ENCODE measurements at places on chromosomes 11 and 22.

DNA sequence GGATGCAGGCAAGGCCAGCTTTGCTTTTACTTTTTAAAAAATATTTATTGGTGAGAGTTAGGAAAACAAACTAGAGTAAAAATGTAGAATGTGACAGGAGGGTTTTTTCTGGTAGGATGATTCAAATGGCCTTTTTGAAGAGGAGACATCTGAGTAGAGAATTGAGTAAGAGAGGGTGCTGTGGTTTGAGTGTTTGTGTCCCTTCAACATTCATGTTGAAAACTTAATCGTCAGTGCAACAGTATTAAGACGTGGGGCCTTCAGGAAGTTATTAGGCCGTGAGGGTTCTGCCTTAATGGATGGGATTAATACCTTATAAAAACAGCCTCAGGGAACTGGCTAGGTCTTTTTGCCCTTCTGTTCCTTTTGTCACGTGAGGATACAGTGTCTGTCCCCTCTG, 288.8 kb upstream of the C11orf87 start:
- no peak for DNase-seq

DNA sequence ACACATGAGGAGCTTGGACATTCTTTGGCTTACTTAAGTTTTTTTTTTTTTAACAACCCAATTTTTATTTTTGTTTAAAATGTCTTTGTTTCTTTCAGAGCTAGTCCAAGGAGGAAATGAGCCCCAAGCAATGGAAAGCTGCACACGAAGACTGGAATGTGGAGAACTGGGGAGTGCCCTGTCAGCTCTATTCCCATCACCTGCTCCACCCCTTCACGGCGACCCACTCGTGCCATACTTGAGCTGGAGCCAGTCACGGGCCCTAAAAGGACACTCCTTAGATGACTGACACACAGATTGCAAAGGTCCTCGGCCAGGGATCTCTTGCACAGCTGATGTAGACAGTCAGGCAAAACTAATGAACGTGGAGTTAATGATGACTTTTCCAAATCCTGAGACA, 10.6 kb upstream of the SLC25A18 start:
- DNase-seq, result no peak

GRCh38 chr11:108115500-108116140, 5.7 kb upstream of the ACAT1 start:
- peak; percentile 86 for DNase-seq

GRCh38 chr11:45107029-45107428, 39.4 kb upstream of the PRDM11 start:
- DNase-seq, result no peak

- DNase-seq, result no peak
These were observed 5.1 kb downstream of the MAPK8IP2 start for GRCh38 chr22:50605613-50606074.

GRCh38 chr11:88779577-88779976, 286.2 kb downstream of the GRM5 start:
- no peak for DNase-seq

- no peak for DNase-seq
These were observed 56.6 kb downstream of the NF2 start for GRCh38 chr22:29660021-29660420.

- no peak for DNase-seq
These were observed 909.7 kb upstream of the TENM4 start for GRCh38 chr11:80350541-80350940.

DNA sequence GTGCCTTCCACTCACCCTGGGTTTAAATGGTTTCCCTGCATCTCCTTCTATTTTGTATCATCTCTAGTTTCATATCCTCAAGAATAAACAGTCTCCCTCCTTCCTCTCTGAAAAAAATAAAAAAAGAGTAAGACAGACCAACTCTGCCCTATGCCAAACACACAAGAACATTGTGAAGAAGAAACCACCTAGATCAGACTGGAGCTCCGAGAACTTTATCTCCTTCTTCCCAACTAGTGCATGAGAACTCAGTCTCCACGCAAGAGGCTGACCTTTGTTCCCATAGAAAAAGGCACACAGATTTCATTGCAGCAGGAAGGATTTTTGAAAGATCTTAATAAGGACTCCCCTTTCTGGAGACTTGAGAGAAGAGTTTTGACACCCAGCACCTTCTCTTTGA, 8.7 kb upstream of the PEX26 start:
- DNase-seq, result no peak

DNA sequence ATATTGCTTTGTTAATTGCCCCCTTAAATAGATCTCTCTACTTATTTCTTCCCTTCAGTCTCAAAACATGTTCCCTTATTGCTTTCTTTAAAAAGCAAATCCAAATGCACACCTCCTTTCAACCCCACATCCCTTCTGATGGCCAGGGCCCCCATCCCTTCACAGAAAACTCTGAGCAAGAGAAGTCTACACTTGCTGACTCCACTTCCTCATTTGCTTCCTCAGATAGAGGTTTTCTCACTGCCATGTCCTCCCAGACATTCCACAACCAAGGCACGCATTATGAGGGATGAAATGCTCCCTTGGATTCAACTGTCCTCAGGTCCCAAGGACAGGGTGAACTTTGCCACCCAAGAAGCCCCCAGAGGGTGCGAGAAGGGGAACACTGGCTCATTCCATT, 43.1 kb downstream of the CSNK2A3 start:
- no peak for DNase-seq

DNA sequence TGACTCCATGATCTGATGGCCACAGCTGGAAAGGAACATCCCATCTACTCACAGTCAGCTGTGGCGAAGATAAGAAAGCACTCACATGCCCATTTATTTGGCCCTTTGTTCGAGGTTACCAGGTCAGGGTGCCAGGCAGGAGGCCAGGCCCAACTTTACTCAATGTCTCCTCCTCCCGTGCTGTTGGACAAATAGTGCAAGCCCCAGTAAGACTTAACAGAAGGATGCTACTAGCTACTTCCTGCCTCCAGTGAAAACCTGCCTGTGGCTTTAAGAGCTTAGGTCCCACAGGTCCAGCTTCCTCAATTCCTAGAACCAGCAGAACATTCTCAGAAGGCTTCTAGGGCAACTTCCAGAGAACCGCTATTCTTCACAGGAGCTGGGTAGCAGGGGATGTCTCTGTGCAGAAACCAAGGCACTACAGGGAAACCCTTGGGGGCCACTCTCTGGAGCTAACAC, 12.9 kb upstream of the CRY2 start:
- no peak for DNase-seq

GRCh38 chr11:20000351-20001134, 159.7 kb downstream of the DBX1 start:
- peak; percentile 50 for DNase-seq

GRCh38 chr11:11396301-11397035, 43.4 kb upstream of the CSNK2A3 start:
- DNase-seq, result no peak

DNA sequence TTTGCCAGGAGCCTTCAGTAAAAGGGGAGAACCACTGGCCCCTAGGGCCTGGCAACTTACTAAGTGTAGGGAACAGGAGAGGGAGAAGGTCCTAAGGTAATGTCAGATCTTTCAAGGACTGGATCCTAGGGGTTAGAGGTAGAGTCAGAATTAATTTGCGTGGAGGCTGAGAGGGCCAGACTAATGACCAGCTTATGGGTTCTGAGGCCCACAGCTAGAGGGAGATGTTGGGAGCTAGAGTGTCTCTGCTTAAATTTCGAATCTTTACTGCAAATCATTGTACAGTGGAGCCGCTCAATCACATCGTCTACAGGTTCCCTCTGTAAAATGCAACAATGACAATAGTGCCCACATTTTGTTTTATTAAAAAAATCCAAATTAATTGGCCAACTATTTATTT, 31.4 kb downstream of the CLMP start:
- no peak for DNase-seq

DNA sequence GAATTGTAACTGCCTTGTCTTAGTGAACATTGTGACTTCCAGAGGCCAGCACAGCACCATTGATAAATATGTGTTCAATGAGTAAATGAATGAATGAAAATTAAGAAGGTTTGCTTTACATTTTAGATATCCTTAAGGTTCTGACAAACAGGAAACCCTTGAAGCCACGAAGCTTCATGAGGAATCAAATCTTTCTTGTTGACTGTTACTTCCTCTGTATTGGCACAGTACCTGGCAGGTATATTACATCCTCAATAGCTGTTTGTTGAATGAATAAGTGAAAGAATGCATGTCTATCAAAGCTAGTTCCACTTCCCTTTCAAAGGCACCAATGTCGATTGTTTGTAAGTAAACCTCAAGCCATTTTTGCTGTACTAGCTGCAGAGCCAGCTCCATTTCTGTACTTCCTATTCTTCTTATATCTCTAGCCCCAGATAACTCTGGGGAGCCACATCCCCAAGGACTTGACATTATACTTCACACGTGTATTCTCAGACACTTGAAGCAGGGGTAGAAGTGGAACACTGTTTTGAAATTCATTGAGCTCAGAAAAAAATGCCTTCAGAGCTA, 140.3 kb upstream of the RAG2 start:
- no peak for DNase-seq

DNA sequence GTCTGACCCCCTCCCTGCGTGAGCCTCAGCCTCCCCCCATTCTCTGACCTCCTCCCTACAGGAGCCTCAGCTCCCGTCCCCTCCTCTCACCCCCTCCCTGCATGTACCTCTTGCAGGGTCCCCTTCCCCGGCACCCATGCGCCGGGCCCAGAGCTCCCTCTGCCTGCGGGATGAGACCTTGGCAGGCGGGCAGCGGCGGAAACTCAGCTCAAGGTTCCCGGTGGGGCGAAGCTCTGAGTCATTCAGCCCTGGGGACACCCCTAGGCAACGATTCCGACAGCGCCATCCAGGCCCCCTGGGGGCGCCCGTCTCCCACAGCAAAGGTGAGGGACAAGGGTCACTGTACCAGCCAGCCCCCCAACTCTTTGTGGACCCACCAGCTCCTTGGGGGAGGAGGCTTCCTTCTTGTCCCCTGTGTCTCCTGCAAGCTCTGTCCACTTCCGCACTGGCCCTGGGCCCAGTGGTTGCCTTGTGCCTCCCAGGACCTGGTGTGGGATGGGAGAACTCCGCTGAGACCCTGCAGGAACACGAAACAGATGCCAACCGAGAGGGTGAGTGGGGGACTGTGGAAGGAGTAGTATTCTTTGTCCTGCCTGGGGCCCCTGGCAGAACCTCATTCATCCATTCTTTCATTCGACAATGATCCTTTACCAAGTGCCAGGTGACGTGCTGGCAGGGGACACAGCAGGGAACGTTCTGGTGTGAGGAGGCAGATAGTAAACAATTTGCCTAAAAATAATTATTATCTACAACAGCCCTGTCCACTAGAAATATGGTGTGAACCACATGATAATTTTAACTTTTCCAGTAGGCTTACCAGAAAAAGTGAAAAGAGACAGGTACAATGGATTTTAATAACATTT, 3.7 kb upstream of the RPS6KA4 start:
- peak; percentile 76 for DNase-seq

DNA sequence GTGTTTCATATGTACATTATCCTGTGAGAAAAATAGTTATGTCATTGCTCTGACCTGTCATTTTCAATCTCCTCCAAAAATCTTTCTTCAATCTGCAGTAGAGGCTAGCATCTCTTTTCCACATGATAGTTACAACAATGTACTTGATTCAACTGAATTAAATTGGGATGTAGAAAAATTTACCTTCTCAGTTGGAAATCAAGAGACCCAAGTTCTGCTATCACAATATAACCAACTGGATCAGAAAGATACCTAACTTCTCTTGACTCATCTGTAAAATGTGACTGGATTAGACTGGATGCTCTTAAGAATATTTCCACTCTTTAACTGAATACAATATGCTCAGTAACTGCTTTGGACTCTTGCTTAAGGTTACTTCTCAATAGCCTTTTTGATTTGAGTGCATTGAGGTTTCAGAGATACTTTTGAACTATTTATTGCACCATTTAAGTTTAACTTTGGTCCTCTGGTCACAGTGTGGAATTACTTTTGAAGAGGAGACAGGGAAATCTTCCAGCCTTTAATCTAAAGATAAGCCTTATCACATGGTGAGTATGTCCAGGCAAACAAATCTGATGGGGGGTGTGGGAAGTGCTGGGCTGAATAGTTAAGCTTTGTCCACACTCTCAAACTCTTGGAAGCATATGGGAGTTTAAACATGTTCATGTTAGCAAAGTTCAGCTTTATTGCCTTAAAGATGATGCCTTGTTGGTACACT, 82.3 kb downstream of the YAP1 start:
- DNase-seq, result no peak

GRCh38 chr11:112801025-112801816, 160.0 kb upstream of the NCAM1 start:
- DNase-seq, result no peak

GRCh38 chr11:97269527-97269926, 879.7 kb downstream of the JRKL start:
- DNase-seq, result no peak

GRCh38 chr11:131695889-131696429, 325.5 kb downstream of the NTM start:
- DNase-seq, result no peak

GRCh38 chr11:108322666-108323065, 99.8 kb downstream of the ATM start:
- no peak for DNase-seq

- DNase-seq, result no peak
These were observed 1090.8 kb downstream of the BRD1 start for GRCh38 chr22:48736593-48737460.

DNA sequence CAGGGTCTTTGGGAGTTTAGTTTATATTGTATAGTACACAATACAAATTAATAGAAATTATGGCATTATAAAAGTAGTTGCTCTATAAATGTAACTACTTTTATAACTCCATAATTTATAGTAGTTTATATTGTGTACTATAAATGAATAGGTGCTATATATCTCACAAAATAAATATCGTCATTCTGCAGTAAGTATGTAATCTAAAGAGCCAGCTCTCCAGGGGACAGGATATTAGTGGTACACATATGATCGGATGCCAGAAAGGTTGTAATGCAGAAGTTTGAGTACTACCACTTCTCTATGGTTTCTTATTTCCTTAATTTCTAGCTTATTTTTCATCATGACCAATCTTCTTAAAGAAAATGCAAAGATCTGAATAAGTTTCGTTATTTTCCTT, 20.2 kb upstream of the CWF19L2 start:
- no peak for DNase-seq

DNA sequence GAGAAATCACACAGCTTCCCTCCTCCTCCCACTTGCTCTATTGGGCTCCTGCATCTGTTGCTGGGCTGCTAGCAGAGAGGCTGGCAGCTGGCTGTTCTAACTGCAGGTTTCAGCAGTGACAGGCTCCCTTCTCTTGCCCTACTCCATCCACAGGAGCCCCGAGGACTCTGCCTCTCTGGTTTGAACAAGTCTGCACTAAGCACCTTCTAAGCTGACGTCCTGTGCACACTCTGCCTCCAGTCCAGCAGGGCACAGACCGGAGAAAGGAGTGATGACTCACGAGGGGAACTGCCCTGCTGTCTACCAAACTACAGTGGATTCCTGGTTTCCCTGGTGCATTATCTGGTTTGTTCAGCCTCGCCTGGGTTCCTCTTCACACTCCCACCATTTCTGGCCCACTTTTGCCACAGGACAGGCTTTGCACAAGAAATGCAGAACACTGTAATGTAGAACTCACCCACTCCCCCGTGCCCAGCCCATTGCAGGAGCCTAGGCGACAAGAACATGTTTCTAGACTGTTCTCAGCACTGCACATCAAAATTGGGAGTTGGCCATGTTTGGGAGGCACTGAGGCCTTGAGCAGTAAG, 26.0 kb downstream of the IL10RA start:
- no peak for DNase-seq

GRCh38 chr11:87740968-87741367, 434.3 kb downstream of the RAB38 start:
- DNase-seq, result no peak

All from midbrain (tissue), 1 donor.